G401 (cell line): ENCODE measurements at places on chromosomes 13 and 19. TPM values are rescaled to one million over a fixed set of nuclear protein-coding genes. Genes with fewer than 3 reads are reported as not detected.

The SETDB2 gene
- 14.9 and 15.8 TPM in 2 replicates for total RNA-seq

The FFAR1 gene
- not detected in 2 replicates for total RNA-seq

The COX7A1 gene
- not detected in 2 replicates for total RNA-seq

The CEACAM8 gene
- total RNA-seq, result 0.61 and 2.7 TPM in 2 replicates

The ZNF497 gene
- 1.2 and 4.7 TPM in 2 replicates for total RNA-seq

GRCh38 chr13:31207661-31208552 lies 8.1 kb downstream of the B3GLCT start:
- DNase-seq, result peak; percentile 2

DNA sequence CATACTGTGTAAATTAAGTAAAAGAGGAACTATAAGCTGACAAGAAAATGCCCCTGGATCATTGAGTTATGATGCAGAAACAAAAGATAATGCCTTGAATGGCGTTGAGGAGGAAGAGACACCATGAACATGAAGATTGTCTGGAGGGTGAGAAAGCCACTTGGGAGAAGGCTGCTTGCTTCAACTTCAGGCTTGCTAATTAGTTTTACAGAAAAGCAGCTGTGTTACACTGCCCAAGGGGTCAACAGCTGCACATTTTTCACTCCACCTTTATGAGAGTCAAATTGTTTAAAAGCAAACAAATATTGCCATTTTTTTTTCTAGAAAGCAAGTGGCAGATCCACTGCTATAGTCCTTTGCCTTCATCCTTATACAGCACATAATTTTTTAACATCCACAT lies 35.5 kb upstream of the KLF12 start:
- DNase-seq, result no peak

- DNase-seq, result no peak
Observed at GRCh38 chr13:27827646-27828045, 35.4 kb downstream of the GSX1 start.

GRCh38 chr13:98976338-98976737 lies 1.5 kb downstream of the DOCK9 start:
- no peak for DNase-seq

DNA sequence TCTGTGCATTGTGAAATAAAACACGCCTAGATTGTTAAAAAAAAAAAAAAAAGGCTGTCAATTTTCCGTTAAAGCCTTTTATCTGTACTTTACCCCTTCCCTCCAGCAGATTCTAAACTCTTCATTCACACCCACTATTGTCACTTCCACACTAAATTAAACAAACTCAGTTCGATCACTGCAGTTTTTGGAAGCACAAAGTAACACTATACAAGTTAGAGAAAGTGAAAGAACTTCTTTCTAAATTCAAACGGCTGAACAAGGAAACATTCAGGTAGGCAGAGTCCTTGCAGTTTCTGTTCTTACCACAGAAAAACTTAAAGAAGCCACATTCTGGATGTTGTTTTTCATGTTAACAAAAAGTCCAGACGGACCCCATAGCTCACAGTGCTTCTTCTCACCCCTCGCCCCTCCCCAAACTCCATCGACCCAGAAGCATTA lies 27.5 kb upstream of the UBE2L5 start:
- no peak for DNase-seq

DNA sequence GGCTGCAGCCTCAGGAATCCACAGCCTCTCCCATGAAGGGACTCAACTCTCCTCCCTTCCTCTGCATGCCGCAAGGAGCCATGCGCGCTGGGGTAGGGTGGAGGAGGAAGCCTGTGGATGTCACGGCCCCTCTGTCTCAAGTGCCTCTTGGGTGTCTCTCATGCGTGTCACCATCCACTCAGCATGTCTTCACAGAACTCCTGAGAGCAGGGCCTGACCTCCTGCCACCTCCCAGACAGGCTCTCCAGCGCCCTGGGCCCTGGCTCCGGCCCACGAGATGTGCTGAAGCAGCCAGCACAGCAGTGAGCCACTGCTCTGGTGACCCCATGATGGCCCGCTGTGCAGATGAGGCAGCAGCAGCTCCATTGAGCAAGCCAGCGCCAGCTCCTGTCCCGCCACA lies 25.9 kb upstream of the SPACA7 start:
- no peak for DNase-seq

- DNase-seq, result no peak
Observed at GRCh38 chr13:112773601-112774447, 84.0 kb downstream of the ATP11A start.

DNA sequence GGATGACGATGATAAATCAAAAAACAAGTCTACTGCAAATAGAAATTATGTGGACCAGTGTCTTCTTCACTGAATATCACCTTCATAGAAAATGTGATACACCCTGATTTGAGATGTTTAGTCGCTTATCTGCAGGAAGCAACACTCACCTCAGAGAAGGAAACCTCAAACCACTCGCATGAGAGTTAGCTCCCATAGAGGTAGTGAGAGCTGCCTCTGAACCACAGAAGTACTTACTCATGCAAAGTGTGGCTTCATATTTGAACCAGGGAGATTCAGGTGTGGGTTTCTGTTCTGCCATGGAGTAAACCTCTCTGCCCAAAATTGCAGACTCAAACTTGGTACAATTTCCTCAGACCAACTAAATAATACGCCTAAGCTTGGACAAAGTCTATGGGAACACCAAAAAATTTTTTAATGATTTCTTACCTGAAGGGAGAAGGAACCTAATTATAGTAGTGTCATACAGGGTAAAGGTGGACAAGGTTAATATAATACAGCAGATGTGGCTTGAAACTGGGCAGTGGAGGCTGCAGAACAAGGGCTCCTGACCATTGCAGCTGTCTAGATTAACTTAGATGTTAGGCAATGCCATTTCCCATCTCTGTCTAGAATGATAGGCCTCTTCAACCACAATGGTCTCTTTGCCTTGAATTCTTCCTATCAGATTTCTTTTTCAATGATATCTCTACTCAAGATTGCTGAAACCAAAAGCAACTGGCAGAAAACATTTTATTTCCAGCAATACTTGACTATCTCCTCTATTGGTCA lies 29.6 kb upstream of the RCBTB2 start:
- no peak for DNase-seq

- DNase-seq, result peak; percentile 55
Observed at GRCh38 chr13:46666727-46667456, 113.9 kb downstream of the LRCH1 start.

- DNase-seq, result no peak
Observed at GRCh38 chr19:18097993-18098890, 664 bp downstream of the MAST3 start.
